ENCODE measurements at places on chromosomes 11 and 22. TPM values are rescaled to one million over a fixed set of nuclear protein-coding genes. Genes with fewer than 3 reads are reported as not detected.

HSCB gene
- total RNA-seq = 18.3 TPM

MED15 gene
- total RNA-seq = 134 TPM

MUC5AC gene
- total RNA-seq = not detected

SCGB1D2 gene
- not detected for total RNA-seq

SMDT1 gene
- 133 TPM for total RNA-seq

RIMBP3B gene
- total RNA-seq = 0.49 TPM

OR10D3 gene
- not detected for total RNA-seq

DNA sequence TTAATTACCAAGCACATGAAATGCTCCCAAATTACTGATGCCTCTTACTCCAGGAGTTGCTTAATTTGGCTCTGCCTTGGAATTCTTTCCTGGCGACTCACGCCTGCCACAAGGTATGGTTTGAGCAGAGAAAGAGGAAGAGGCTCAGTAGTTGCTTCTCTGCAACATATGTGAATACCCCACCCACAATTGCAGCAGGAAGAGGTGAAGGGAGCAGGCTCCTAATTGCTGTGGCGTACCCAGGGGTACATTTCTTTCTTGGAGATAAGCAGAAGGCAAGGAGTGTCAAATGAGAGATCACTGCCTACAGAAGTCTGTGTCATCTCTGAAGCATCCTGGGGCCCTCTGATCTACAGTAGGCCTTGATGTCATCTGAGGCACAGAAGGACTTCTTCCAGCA lies 10.6 kb upstream of the NNMT start:
- DNase-seq = no peak

DNA sequence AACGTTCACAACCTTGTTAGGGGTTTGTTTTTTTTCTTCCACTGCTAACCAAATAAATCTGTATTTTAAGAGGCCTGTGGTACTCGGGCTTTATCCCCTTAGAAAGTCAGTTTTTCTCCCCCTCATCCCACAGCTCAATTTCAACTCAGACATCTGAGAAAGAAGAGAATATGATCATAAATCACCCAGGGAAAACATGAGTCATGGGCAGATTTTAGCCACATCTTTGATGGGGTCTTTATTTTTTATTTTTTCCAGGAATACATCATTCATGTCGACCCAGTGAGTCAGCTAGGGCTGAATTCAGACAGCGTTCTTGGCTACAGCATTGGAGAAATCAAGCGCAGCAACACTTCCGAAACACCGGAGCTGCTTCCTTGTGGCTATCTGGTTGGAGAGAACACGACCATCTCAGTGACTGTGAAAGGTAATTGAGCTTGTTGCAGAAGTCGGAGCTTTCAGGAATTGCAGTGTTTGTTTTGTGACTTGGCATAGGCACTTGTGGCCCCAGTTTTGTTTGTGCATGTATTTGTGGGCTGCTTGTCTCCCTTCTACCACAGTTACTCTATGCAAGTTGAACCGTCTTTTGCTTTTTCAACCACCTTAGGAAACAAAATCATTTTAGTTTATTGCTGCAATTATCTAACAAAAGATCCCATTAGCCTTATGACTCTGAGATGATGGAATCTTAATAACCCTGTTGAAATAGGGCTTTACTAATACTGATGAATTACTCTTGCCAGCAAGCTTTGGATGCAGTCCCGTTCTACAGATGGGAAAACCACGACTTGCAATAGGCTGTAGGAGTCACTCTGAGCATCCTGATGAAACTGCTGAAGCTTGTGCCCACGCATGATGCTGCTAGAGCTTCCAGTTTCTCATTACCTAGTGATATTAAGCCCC lies 62.7 kb downstream of the DBX1 start:
- DNase-seq = no peak

DNA sequence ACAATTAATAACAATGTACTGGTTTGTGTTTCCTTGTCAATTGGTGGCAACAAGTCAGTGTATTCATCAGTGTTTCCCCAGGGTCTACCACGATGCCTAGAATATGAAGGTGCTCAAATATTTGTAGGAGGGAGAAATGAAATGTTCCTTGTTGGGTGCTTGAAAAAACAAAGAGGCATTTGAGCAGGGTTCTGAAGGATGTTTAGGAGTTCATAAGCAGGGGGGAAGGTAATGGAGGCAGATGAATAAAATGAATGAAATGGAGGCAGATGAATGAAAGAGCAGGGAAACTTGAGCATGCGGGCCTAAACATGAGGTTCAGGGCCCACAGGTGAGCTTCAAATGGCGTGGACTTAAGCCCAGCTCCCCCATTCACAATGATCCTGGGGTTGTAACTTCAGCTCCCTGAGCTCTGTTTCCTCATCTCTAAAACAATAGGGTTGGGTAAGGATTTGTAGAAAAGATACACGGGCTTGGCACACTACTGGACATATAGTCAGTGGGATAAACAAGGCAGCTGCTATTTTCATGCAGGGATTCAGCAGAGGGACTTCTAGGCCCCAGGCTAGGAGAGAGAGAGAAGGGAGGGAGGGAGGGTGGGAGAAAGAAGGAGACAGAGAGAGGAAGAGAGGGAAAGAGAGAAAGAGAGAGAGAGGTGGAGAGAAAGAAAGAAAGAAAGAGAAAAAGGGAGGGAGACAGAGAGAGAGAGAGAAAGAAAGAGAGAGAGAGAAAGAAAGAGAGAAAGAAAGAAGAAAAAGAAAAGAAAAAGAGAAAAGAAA lies 73.7 kb downstream of the MN1 start:
- DNase-seq = no peak

- DNase-seq = peak; percentile 67
Measured at GRCh38 chr11:86456075-86456939, 81.6 kb downstream of the CCDC81 start.

DNA sequence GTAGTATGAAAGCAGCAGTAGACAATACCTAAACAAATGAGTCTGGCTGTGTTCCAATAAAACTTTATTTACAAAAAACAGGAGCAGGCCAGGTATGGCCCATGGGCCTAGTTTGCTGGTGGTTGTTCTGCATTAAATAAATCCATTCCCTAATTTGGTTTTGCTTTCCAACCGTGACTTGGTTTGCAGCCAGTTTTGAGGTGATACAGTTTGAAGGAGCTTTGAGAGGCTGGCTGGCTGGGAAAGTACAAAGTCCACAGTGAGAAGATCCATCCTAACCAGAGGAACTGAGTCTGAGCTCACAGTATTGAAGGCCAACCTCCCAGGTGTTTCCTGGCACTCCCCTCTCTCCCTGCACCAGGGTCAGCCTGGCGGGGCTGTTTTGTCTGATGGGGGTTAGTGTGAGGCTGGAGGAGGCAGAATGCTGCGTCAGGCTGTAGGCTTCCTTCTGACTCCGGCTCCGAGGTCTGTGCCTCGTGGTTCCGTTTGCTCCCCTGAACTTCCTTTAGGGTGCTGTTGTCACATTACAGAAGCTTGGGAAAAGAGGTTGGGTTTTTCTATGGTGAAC lies 129.5 kb downstream of the MICAL2 start:
- DNase-seq = no peak

DNA sequence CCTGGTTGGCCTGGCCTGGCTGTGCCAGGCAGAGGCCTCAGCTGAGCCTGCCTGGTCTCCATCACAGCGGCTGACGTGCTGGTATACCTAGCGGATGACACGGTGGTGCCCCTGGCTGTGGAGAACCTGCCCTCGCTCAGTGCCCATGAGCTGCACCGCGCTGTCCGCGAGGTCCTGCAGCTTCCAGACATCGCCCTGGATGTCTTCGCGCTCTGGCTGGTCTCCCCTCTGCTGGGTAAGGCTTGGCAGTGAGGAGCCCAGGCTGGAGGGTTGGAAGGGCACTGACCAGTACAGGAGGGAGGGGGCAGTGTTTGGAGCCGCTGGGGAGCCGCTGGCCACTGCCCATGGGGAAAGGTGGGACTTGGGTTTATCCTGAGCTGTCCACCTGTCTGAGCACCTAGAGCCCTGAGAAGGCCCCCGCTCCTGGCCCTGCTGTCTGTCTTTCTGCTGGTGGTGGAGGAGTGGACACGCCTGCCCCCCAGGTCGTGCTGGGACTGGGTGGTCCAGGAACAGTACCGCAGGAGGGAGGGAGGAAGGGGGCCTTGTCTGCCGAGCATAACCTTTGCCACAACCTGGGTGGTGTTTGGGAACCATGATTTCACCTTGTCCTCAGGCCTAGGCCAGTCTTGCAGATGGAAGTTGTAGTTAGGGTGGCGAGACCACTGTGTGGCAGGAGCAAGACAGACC lies 3.0 kb downstream of the FRMD8 start:
- no peak for DNase-seq

- no peak for DNase-seq
Measured at GRCh38 chr11:67397536-67397935, 4.1 kb downstream of the PPP1CA start.

GRCh38 chr11:83687787-83688186 lies 401.6 kb upstream of the CCDC90B start:
- DNase-seq = no peak

GRCh38 chr11:93080146-93080759 lies 110.8 kb downstream of the MTNR1B start:
- DNase-seq = no peak

GRCh38 chr11:101166038-101166437 lies 36.4 kb upstream of the PGR start:
- no peak for DNase-seq

DNA sequence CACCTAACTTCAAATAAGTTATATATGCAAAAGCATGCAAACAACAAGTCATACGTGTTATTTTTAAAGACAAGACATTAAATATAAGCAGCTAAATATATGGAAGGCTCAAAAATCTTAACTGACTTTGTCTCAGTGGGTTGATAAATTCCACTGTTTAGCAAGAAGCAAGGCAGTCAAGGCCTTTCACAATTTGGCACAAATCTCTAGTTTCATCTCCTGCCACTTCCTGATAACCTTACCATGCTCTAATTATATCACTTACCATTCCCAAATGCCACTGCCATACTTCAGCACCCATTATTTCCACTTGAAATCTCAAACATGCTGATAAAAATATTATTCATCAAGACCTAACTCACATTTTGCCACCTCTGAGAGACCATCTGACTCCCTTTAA lies 24.8 kb downstream of the DCUN1D5 start:
- no peak for DNase-seq

DNA sequence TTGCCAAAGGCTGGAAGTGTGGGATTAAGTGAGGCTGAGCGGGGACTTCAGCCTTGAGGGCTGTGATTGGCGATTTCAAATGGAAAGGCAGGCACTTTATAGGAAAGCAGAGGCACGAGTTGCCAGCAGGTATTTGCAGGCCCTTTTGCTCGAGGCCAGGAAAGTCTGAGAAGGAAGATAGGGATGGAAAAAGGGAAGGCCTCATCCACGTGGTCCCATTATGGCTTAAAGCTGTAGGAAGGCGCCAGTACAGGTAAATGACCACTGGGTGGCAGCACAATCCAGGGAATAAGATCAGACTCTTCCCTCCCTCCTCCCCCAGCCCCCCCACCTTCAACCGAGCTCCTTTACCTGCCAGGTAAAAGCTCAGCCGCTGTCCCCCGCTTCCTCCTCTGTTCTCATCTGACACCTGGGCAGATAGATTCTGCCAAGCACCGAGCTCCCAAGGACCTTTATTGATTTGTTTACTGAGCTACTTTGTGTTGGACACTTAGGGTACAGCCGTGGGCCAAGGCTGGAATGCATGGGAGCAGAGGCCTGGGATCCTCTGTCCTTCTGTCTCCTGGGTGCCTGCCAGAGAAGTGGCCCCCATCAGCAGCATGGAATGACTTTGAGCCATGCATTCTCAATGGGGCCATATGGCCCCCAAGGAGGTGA lies 7.5 kb downstream of the P2RX3 start:
- peak; percentile 78 for DNase-seq

All from B cell (primary cell).